Activated CD4-positive, alpha-beta memory T cell treated with anti-CD3 and anti-CD28 coated beads for 36 hours (primary cell): ENCODE measurements at places on chromosomes 4 and X. TPM values are rescaled to one million over a fixed set of nuclear protein-coding genes. Genes with fewer than 3 reads are reported as not detected.

Gene RAB9B
- 0.57 TPM for total RNA-seq

Gene ZNF185
- total RNA-seq = 1.4 TPM

Gene CDKL2
- total RNA-seq = 0.97 TPM

Gene MTCP1
- 19.2 TPM for total RNA-seq

Gene TRIM2
- total RNA-seq = 2.9 TPM

GRCh38 chr4:112516066-112516470, at the start of gene NEUROG2:
NEUROG2 (minus strand) TSS chr4:112516180; CDS start chr4:112515475, 705 bp downstream.
- H3K27ac ChIP-seq = no peak within 1 kb of the TSS
- peak within 1 kb of the TSS; percentile 94 for H3K4me3 ChIP-seq
- DNase-seq = no peak
- H3K36me3 ChIP-seq = peaks cover 5% of the 10 kb centered on the region
- peaks cover 89% of the 10 kb centered on the region for H3K27me3 ChIP-seq

- H3K27me3 ChIP-seq = peaks cover 5% of the 10 kb centered on the region
- peak; percentile 26 for DNase-seq
- H3K4me3 ChIP-seq = no peak overlapping the region
- peaks cover 17% of the 10 kb centered on the region for H3K4me1 ChIP-seq
Measured at GRCh38 chr4:6042293-6043063, 24.2 kb upstream of the C4orf50 start.

- no peak overlapping the region for H3K4me3 ChIP-seq
- no peaks in the 10 kb centered on the region for H3K27me3 ChIP-seq
- H3K27ac ChIP-seq = no peak overlapping the region
- H3K36me3 ChIP-seq = no peaks in the 10 kb centered on the region
Measured at GRCh38 chrX:98490670-98491069, 1607.0 kb downstream of the RPA4 start.

DNA sequence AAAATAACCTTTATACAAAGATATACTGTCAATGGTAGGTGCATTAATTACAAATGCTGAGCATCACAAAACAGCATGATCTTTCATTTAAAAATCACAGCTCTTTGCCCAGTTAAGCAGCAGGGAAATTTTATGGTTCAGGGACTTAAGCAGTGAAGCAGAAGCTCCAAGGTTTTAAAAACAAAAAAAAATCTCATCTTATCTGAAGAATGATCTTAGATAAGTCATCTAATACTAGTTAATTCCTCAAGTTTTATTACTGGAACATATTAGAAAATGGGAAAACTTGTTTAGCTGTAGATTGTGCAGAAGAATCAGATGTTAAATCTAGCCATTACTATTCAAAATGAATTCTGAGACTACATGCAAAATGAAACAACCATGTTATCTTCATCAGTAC, 289.9 kb downstream of the GASK1B start:
- no peaks in the 10 kb centered on the region for H3K4me1 ChIP-seq
- no peaks in the 10 kb centered on the region for H3K27me3 ChIP-seq
- H3K36me3 ChIP-seq = no peaks in the 10 kb centered on the region
- H3K4me3 ChIP-seq = no peak overlapping the region
- DNase-seq = no peak

- H3K4me3 ChIP-seq = no peak overlapping the region
- H3K4me1 ChIP-seq = peaks cover 9% of the 10 kb centered on the region
- H3K27ac ChIP-seq = no peak overlapping the region
- H3K36me3 ChIP-seq = no peaks in the 10 kb centered on the region
Measured at GRCh38 chr4:40340030-40340429, 4.9 kb downstream of the CHRNA9 start.

- H3K27ac ChIP-seq = no peak overlapping the region
- H3K4me3 ChIP-seq = no peak overlapping the region
- no peak for DNase-seq
- no peaks in the 10 kb centered on the region for H3K36me3 ChIP-seq
- H3K27me3 ChIP-seq = no peaks in the 10 kb centered on the region
Measured at GRCh38 chrX:39726771-39727170, 371.0 kb downstream of the BCOR start.

DNA sequence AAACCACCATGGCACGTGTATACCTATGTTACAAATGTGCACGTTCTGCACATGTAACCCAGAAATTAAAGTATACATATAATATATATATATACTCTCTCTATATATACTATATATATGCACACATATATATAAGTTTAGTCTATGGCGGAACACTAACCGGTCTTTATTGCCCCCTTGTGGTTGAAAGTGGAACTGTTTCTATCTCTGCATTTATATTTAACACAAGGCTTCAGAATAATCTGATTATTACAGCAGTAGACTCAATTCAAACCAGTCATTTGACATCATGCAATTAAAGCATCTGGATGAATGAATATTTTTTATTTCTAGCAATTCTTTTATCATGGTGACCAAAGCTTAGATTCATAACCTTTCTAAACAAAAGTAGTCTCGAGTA, 14.6 kb downstream of the RAB9B start:
- peaks cover 4% of the 10 kb centered on the region for H3K4me1 ChIP-seq
- H3K27ac ChIP-seq = no peak overlapping the region
- H3K27me3 ChIP-seq = peaks cover 10% of the 10 kb centered on the region
- no peak overlapping the region for H3K4me3 ChIP-seq
- H3K36me3 ChIP-seq = no peaks in the 10 kb centered on the region

GRCh38 chr4:150033901-150034300, 44.3 kb upstream of the DCLK2 start:
- no peak overlapping the region for H3K4me3 ChIP-seq
- no peaks in the 10 kb centered on the region for H3K4me1 ChIP-seq
- H3K36me3 ChIP-seq = no peaks in the 10 kb centered on the region
- peaks cover 5% of the 10 kb centered on the region for H3K27me3 ChIP-seq
- no peak for DNase-seq

DNA sequence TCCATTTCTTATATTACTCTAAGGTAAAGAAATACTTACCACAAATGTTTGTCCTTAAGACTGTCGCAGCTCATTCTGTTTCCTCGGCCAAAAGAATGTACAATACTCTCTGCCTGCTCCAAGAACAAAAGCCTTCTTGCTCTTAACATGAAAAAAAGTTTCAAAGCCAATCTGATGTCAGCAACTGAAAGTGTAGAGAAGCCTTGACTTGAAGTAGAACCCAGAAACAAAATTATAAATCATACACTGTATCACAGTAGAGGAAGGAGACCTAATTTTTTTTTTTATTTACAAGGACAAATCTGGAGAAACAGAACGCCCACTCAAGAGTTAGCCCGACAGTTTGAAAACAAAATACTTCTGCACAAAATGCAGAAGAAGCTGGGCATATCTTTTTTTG, at the start of gene MCF2:
MCF2 (minus strand) TSS at position 101 of the 400 bp plus-strand sequence. CDS start 56,423 bp downstream, outside the sequence.
- no peak for DNase-seq
- H3K27ac ChIP-seq = no peak within 1 kb of the TSS
- H3K36me3 ChIP-seq = no peaks in the 10 kb centered on the region
- H3K4me3 ChIP-seq = no peak within 1 kb of the TSS
- H3K27me3 ChIP-seq = no peaks in the 10 kb centered on the region

GRCh38 chr4:1784395-1784788, 8.7 kb upstream of the FGFR3 start:
- DNase-seq = no peak
- H3K4me3 ChIP-seq = no peak overlapping the region
- no peaks in the 10 kb centered on the region for H3K36me3 ChIP-seq
- H3K4me1 ChIP-seq = no peaks in the 10 kb centered on the region

- no peaks in the 10 kb centered on the region for H3K27me3 ChIP-seq
- peak overlapping the region; percentile 56 for H3K27ac ChIP-seq
- no peak overlapping the region for H3K4me3 ChIP-seq
- H3K4me1 ChIP-seq = peaks cover 55% of the 10 kb centered on the region
- H3K36me3 ChIP-seq = peaks cover 45% of the 10 kb centered on the region
Measured at GRCh38 chrX:16853537-16853936, 16.6 kb downstream of the RBBP7 start.

DNA sequence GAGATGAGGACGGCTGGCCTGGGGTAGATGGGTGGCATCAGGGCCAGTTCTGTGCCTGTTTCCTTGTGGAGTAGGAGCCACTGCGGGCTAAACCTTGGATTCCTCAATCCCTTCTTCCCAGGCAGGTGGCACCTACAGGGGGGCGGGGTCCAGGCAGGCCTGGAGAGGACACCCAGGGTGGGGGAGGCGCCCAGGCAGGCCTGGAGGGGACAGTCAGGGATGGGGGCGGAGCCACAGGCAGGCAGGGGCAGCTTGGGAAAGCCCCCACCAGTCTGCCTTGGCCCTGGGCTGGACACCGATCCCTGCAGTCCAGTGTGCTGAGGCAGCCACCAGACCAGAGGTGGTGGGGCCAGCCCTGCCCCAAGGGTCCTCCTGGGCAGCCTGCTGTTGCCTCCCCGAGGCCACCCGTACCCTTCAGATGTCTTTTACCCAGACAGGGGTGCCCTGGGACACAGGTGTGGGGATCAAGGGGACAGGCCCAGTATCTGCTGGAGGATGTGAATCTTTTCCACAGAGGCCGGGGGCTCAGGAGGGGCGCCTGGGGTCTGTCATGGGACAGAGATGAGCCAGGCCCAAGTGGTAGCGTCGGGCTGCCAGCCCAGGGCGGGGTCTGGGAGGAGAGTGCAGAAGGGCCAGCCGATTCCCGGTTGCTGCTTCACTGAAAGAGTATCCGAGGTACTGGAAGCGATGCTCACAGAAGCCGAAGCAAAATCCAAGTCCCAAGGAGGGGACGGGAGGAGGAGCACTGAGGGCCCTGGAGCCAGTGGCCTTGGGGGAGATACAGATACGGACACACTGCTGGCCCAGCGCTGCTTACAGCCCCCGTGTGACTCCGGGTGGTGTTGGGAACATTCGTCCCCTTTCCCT, 34.5 kb downstream of the LRPAP1 start:
- H3K4me1 ChIP-seq = no peaks in the 10 kb centered on the region
- no peaks in the 10 kb centered on the region for H3K36me3 ChIP-seq
- peaks cover 7% of the 10 kb centered on the region for H3K27me3 ChIP-seq
- H3K27ac ChIP-seq = no peak overlapping the region
- H3K4me3 ChIP-seq = no peak overlapping the region

DNA sequence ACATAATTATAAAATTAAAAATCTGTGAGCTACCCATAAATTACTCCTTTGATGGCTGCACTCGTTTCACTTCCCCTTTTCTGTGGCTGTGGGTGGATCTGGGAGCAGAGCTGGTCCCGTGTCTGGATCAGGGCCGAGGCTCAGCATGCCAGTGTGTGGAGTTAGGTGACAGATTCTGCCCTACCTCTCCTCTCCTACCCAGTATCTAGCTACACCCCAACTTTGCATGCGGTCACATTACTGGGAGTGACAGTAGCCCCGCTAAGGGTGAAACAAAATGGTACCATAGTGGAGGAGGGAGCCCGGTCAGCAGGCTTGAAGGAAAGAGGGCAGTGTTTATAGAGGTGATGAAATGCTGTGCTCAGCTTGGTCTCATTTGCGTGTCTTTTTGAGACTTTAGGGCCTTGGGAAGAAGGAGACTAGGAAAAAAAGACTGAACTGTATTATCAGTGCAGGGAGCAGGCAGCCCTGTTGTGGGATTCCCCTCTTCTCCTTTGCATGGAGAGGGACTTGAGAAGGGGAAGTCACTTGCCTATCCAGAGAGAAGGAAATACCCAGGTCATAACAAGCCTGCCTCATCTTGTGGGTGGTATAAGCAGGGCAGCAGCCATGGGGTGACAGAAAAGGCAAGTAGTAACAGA, 48.4 kb downstream of the ARHGAP10 start:
- no peaks in the 10 kb centered on the region for H3K27me3 ChIP-seq
- no peak overlapping the region for H3K4me3 ChIP-seq
- peaks cover 44% of the 10 kb centered on the region for H3K4me1 ChIP-seq

- H3K27ac ChIP-seq = no peak overlapping the region
- no peak overlapping the region for H3K4me3 ChIP-seq
- H3K27me3 ChIP-seq = no peaks in the 10 kb centered on the region
- peaks cover 65% of the 10 kb centered on the region for H3K36me3 ChIP-seq
- DNase-seq = no peak
Measured at GRCh38 chr4:3168029-3168428, 80.9 kb upstream of the MSANTD1 start.

DNA sequence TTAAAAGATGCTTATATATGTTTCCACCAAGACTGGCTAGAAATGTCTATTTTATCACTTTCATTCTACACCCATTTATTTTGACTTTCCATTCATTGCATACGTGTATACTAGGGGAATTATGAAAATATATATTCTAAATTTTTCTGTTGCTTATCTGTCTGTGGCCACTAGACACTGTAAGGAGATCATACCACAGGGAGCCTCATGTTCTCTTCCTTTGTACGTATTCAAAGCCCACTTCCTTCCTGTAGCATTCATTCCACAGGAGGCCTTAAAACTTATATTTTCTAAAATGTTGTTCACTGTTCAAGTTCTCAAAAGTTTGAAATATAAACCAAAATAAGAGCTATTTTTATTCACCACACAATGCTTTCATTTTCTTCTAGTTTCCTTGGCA, 1848.9 kb upstream of the TENM3 start:
- DNase-seq = no peak
- no peaks in the 10 kb centered on the region for H3K27me3 ChIP-seq
- H3K36me3 ChIP-seq = no peaks in the 10 kb centered on the region
- H3K4me3 ChIP-seq = no peak overlapping the region
- H3K4me1 ChIP-seq = no peaks in the 10 kb centered on the region

- H3K36me3 ChIP-seq = no peaks in the 10 kb centered on the region
- H3K4me3 ChIP-seq = no peak overlapping the region
- DNase-seq = no peak
- no peak overlapping the region for H3K27ac ChIP-seq
Measured at GRCh38 chr4:29311247-29311646, 1408.9 kb upstream of the PCDH7 start.

DNA sequence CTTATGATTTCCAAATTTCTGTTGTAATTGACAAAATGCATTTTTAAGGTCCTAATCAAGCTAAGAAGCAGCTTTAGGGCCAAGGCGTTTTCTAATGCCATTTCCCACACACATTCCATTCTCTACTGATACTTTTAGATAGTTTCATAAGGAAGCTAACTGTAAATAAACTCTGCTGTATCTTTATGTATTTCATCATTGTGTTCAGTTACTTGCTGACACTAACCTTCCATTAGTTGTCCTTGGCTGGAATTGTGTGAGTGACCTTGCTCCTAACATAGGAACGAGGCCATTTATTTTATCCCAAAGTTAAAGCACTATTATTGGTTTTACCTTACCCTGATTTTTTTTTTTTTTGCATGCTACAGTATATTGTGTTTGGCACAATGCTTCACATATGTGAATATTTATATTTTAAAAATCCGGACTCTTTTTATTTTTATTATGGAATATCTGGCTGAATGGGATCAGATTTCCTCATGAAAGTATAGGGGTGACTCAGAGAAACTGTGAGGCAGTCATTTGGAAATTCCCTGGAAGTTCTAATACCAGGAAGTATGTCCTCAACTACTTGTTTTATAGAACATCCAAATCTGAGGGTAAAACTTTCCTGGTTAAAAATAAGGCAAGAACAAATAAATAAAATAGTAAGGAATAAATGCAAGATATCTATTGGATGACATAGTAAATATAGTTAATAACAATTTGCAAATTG, 62.7 kb upstream of the SORBS2 start:
- no peak overlapping the region for H3K4me3 ChIP-seq
- H3K4me1 ChIP-seq = no peaks in the 10 kb centered on the region
- no peak for DNase-seq
- H3K27ac ChIP-seq = no peak overlapping the region

- DNase-seq = peak; percentile 34
- H3K27ac ChIP-seq = peak overlapping the region; percentile 96
- H3K36me3 ChIP-seq = peaks cover 69% of the 10 kb centered on the region
- H3K4me3 ChIP-seq = peak overlapping the region; percentile 86
- H3K27me3 ChIP-seq = no peaks in the 10 kb centered on the region
- H3K4me1 ChIP-seq = peaks cover 91% of the 10 kb centered on the region
Measured at GRCh38 chrX:2697741-2698299, 6.7 kb downstream of the CD99 start.

GRCh38 chr4:47747211-47747610, 90.7 kb downstream of the CORIN start:
- H3K36me3 ChIP-seq = no peaks in the 10 kb centered on the region
- DNase-seq = no peak
- H3K4me3 ChIP-seq = no peak overlapping the region
- peaks cover 6% of the 10 kb centered on the region for H3K4me1 ChIP-seq
- peaks cover 7% of the 10 kb centered on the region for H3K27me3 ChIP-seq

- no peak overlapping the region for H3K27ac ChIP-seq
- H3K4me3 ChIP-seq = no peak overlapping the region
- peaks cover 3% of the 10 kb centered on the region for H3K36me3 ChIP-seq
- DNase-seq = no peak
Measured at GRCh38 chr4:184598753-184599491, 50.3 kb downstream of the CASP3 start.
